ENCODE measurements at places on chromosomes 16 and 17.

GRCh38 chr17:29791336-29792080, 138.5 kb downstream of the SSH2 start:
- no peaks in the 10 kb centered on the region for H3K4me1 ChIP-seq
- no peak for ATAC-seq
- no peak overlapping the region for H3K27ac ChIP-seq
- H3K27me3 ChIP-seq = no peaks in the 10 kb centered on the region

DNA sequence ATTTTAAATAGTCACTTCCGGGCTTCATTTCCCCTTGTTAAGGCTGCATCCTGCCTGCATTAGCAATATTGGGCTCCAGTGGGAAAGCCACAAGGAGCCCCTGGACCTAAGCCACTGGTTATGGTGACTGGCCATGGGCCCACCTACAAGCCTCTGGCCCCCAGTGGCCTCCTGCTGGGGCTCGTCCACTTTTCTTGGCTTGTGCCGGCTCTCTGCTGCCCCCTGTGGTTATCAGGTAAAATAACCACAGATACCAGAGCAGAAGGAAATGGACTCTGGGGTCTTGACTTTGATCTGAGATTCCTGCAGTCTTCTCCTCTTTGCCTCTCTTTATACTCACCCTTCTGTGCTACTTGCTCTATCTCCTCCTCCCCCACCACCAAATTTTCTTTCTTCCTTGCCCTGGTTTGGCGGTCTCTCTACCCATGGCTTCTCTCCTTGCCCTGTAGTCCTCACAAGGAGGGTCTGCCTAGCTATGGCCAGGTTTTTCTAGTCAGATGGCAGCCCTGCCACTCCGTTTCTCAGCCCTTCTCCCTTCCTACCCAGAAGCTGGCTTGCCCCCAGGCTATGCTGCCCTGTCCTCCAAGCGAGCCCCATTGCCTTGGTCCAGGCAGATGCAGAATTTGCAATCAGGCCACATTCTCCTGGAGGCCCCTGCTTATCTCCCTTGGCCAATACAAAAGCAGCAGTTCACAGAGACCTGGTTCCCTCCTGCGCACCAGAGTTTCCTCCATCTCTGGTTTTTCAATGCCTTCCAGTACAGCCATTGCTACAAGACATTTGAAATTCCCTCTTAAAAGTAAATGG, 82.9 kb upstream of the RCVRN start:
- no peak overlapping the region for H3K4me3 ChIP-seq
- H3K36me3 ChIP-seq = no peaks in the 10 kb centered on the region
- peaks cover 8% of the 10 kb centered on the region for H3K4me1 ChIP-seq
- H3K27me3 ChIP-seq = no peaks in the 10 kb centered on the region

- peaks cover 35% of the 10 kb centered on the region for H3K36me3 ChIP-seq
- peak overlapping the region; percentile 92 for H3K4me3 ChIP-seq
- H3K4me1 ChIP-seq = peaks cover 28% of the 10 kb centered on the region
Observed at GRCh38 chr16:3282103-3282729, 1.1 kb upstream of the ZNF263 start.

- no peak overlapping the region for H3K4me3 ChIP-seq
- peaks cover 27% of the 10 kb centered on the region for H3K4me1 ChIP-seq
- no peaks in the 10 kb centered on the region for H3K27me3 ChIP-seq
- peaks cover 4% of the 10 kb centered on the region for H3K36me3 ChIP-seq
- no peak overlapping the region for H3K27ac ChIP-seq
- no peak for ATAC-seq
Observed at GRCh38 chr16:84690088-84690819, 9.5 kb upstream of the USP10 start.

GRCh38 chr16:17578981-17579874, 108.5 kb upstream of the XYLT1 start:
- H3K27me3 ChIP-seq = peaks cover 8% of the 10 kb centered on the region
- H3K4me3 ChIP-seq = no peak overlapping the region
- peaks cover 6% of the 10 kb centered on the region for H3K4me1 ChIP-seq
- no peaks in the 10 kb centered on the region for H3K36me3 ChIP-seq

- H3K36me3 ChIP-seq = peaks cover 48% of the 10 kb centered on the region
- no peak overlapping the region for H3K4me3 ChIP-seq
- no peak for ATAC-seq
- H3K27me3 ChIP-seq = no peaks in the 10 kb centered on the region
- H3K27ac ChIP-seq = no peak overlapping the region
Observed at GRCh38 chr17:4118015-4118743, 24.7 kb downstream of the ZZEF1 start.

DNA sequence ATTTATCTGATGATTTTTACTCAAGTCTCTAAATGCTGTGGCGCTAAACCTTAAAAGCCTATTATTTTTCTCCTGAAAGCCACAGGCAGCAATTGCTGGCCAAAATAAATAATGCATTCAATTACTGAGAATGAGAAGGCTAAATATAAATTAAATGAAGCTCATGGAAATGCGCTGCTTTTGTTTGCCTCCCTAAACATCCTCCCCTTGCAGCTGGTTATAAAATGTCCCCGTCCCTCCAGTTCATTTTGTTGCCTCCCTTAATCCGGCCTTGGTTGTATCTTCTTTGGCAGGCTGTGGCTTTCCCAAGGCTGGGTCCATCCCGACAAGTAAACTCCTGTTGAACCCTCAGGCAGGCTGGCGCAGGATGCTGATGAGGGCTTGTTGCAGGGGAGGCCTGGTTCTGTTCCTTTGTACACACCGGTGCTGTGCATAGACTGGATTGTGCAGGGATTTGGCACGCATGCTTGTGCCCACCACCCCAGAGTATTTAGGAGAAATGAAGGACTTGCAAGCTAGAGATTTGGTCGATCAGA, 62.7 kb downstream of the KNOP1 start:
- no peak overlapping the region for H3K27ac ChIP-seq
- ATAC-seq = no peak
- no peaks in the 10 kb centered on the region for H3K27me3 ChIP-seq
- no peaks in the 10 kb centered on the region for H3K4me1 ChIP-seq
- H3K4me3 ChIP-seq = no peak overlapping the region
- H3K36me3 ChIP-seq = peaks cover 89% of the 10 kb centered on the region

GRCh38 chr16:52921104-52921503, 131.6 kb downstream of the CHD9NB start:
- H3K4me3 ChIP-seq = no peak overlapping the region
- no peaks in the 10 kb centered on the region for H3K36me3 ChIP-seq
- H3K4me1 ChIP-seq = no peaks in the 10 kb centered on the region

DNA sequence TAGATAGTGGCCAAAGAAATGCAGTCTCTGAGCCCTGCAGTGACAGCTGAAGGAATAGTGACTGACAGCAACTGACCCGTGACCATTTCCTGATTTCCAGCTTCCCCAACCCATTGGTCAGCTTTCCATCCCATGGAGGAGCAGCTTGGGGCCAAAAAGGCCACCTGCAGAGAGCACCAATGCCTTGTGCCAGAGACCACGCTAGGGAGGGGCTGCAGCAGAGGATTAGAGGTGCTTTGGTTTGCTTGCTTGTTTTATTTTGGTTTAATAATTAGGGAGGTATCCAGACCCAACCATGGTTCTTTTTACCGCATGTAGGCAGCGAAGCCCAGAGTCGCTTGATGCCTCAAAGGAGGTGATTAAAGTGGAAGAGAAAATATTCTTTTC, 61.3 kb upstream of the SIAH1 start:
- H3K4me1 ChIP-seq = peaks cover 7% of the 10 kb centered on the region
- no peaks in the 10 kb centered on the region for H3K27me3 ChIP-seq
- no peak overlapping the region for H3K27ac ChIP-seq
- no peaks in the 10 kb centered on the region for H3K36me3 ChIP-seq

DNA sequence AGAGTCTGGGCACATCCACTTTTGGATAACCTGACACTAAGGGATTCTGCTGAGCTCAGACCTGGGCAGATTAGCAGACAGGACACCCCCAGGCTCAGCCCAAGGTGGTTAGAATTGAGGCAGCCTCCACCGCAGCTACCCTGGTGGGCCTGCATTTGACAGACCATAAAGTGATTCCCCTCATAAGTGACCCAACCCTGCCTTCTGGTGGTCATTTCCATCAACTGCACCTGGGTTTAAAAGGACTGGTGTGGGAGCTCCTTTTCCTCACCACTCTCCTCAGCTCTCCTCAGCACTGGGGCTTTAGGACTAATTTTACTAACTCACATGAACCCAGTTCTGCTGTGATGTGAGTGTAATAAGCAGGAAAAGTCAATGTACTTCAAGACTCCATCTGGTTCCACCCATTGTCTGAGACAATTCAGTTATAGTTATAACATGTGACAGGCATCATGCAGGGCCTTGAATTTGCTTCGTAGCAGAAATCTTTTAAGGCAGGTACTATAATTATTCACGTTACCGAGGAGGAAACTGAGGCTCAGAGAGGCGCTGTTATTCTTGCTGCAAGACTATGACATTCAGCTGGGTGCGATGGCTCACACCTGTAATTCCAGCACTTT, 42.5 kb downstream of the MYH3 start:
- H3K4me1 ChIP-seq = no peaks in the 10 kb centered on the region
- H3K4me3 ChIP-seq = no peak overlapping the region
- no peaks in the 10 kb centered on the region for H3K36me3 ChIP-seq

DNA sequence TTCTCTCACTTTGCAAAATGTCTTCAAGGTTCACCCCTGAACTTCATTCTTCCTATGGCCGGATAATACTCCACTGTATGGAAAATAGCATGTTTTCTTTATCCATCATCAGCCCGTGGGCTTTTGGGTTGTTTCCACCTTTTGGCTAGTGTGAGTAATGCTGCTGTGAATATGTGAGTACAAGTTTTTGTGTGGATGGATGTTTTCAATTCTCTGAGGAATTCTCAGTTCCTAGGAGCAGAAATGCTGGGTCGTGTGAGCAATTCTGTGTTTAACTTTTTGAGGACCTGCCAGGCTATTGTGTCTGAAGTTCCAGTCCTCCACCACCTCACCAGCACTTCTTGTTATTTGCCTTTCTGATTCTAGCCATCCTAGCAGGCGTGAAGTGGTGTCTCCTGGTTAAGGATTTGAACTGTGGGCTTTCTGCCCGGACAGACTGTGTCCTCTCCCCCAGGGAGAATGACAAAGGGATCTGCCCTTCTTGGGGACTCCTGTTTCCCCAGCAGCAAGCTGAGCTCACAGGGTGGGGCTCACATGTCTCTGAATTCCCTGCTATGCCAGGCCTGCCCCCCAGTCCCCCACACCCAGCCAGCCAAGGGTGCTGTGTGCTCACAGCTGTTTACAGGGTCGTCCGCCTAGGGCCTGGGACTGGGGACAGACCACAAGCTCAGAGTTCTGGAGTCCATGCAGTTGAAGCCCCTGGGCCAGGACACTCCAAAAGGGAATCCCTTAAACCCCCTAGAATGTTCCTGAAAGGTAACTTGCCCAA, 92.2 kb upstream of the CIBAR2 start:
- no peak overlapping the region for H3K4me3 ChIP-seq
- H3K27ac ChIP-seq = no peak overlapping the region
- no peak for ATAC-seq
- peaks cover 20% of the 10 kb centered on the region for H3K27me3 ChIP-seq
- H3K4me1 ChIP-seq = no peaks in the 10 kb centered on the region
- H3K36me3 ChIP-seq = no peaks in the 10 kb centered on the region

All from stimulated activated memory B cell treated with anti-CD40 and anti-IgM and Interleukin-4, amounts not matched to agents 10 μg/mL and 1 μg/mL and 100 μg/mL, for 72 hours (primary cell).